Cardiac muscle cell (in vitro differentiated cells and primary cell): ENCODE measurements at places on chromosomes 16 and 17. TPM values are rescaled to one million over a fixed set of nuclear protein-coding genes. Genes with fewer than 3 reads are reported as not detected.

- no peaks in the 10 kb centered on the region for H3K27me3 ChIP-seq
- H3K27ac ChIP-seq: peak overlapping the region; percentile 63
- no peak overlapping the region for H3K4me3 ChIP-seq
- peak; percentile 94 for DNase-seq
- H3K4me1 ChIP-seq: no peaks in the 10 kb centered on the region
- H3K36me3 ChIP-seq: peaks cover 53% of the 10 kb centered on the region
These were observed 10.1 kb downstream of the DYNC1LI2 start for GRCh38 chr16:66741169-66741900.

DNA sequence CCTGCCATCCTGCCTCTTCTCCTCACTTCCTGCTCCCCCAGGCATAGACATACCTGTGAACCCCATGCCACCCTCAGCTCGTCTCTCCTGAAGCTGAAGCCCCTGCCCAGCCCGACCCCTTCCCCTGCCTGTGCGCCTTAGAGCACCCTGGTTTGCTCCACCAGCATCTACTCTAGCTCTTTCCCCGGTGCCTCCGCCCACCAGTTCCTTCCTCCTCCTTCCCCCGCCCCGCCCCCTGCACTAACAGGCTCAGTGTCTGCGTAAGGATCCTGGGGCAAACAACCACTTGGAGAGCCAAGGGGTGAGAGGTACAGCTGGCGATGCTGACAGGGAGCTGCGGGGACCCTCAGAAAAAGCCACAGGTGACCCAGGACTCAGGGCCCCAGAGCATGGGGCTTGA is 1.9 kb downstream of the GPR142 start:
- H3K36me3 ChIP-seq: no peaks in the 10 kb centered on the region
- H3K27ac ChIP-seq: no peak overlapping the region
- DNase-seq: no peak
- H3K4me3 ChIP-seq: no peak overlapping the region
- no peaks in the 10 kb centered on the region for H3K27me3 ChIP-seq

DNA sequence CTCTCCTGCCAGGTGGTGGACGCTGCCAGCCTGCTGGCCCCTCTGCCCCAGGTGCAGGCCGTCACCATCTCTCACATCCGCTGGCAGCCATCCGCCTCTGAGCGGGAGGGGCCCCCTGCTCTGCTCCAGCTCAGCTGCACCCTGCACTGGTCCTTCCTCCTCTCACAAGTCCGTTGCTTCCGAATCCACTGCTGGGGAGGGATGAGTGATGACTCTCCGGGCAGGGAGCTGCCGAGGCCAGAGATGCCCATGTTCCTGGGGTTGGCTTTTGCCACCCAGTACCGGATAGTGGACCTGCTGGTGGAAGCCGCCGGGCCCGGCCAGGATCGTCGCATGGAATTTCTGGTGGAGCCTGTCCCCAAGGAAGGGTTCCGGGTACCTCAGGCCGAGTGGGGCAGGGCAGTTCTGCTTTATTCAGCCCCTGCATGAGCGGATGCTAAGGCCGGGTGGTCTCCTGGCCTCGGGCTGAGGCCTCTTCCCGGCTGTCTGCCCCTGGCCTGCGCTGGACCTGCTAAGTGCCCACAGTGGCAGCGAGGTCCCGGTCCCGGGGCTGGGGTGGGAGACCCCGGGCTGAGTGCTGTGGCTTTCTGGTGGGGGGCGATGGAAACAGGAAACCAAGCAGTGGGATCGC is 11.4 kb downstream of the ENGASE start:
- no peaks in the 10 kb centered on the region for H3K4me1 ChIP-seq
- H3K36me3 ChIP-seq: peaks cover 6% of the 10 kb centered on the region
- no peak for DNase-seq
- no peak overlapping the region for H3K27ac ChIP-seq
- no peak overlapping the region for H3K4me3 ChIP-seq
- H3K27me3 ChIP-seq: no peaks in the 10 kb centered on the region

GRCh38 chr16:67767953-67768352 is 38.4 kb downstream of the RANBP10 start:
- H3K27me3 ChIP-seq: peaks cover 98% of the 10 kb centered on the region
- H3K36me3 ChIP-seq: no peaks in the 10 kb centered on the region
- H3K27ac ChIP-seq: no peak overlapping the region

- no peaks in the 10 kb centered on the region for H3K4me1 ChIP-seq
- DNase-seq: peak; percentile 68
- no peak overlapping the region for H3K4me3 ChIP-seq
- H3K36me3 ChIP-seq: no peaks in the 10 kb centered on the region
- H3K27me3 ChIP-seq: no peaks in the 10 kb centered on the region
- H3K27ac ChIP-seq: no peak overlapping the region
These were observed 83.3 kb downstream of the C16orf95 start for GRCh38 chr16:87233928-87234327.

DNA sequence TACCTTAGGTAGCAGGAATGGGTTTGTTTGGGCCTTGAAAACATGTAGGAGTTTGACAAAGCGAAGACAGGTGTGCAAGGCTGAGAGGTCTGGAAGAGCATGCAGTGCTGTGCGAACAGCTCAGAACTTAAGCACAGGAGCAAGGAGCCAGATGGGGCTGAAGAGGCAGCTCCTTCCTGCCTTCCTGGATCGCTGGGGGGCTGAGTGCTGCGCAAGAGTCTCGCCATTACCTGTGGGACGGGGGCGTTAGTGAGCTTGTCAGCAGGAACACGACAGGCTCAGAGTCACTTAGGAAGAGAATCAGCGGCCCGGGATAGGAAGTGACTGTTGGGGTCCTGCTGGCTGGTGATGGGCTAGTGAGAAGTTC is 464 bp upstream of the MRM1 start:
- no peaks in the 10 kb centered on the region for H3K27me3 ChIP-seq
- no peak for DNase-seq
- peaks cover 26% of the 10 kb centered on the region for H3K4me1 ChIP-seq

- H3K27me3 ChIP-seq: peaks cover 26% of the 10 kb centered on the region
- DNase-seq: peak; percentile 86
- no peaks in the 10 kb centered on the region for H3K36me3 ChIP-seq
- peaks cover 11% of the 10 kb centered on the region for H3K4me1 ChIP-seq
- peak overlapping the region; percentile 28 for H3K27ac ChIP-seq
- no peak overlapping the region for H3K4me3 ChIP-seq
These were observed 2.1 kb upstream of the EPOP start for GRCh38 chr17:38676706-38677504.

GRCh38 chr17:68290268-68290954 is 516 bp downstream of the SLC16A6 start:
- no peaks in the 10 kb centered on the region for H3K4me1 ChIP-seq
- peaks cover 61% of the 10 kb centered on the region for H3K27me3 ChIP-seq
- H3K27ac ChIP-seq: no peak overlapping the region
- H3K4me3 ChIP-seq: peak overlapping the region; percentile 83

The RNF227 gene
- 20.3 and 26.1 TPM in 2 replicates for total RNA-seq

The IL4R gene
- 30.9 and 66.1 TPM in 2 replicates for total RNA-seq

The TMIGD1 gene
- not detected in 2 replicates for total RNA-seq

The MT1E gene
- 3.6 and 9.1 TPM in 2 replicates for total RNA-seq

The THAP11 gene
- total RNA-seq: 75.3 and 80.7 TPM in 2 replicates

The HOXB8 gene
- total RNA-seq: not detected in 2 replicates

The CCDC144A gene
- total RNA-seq: 0.11 and 0.15 TPM in 2 replicates
